Activated T-cell treated with anti-CD3 and anti-CD28 coated beads, Interleukin-2, amount 50 U/mL, for 24 hours (primary cell): ENCODE measurements at places on chromosomes 7 and 10.

DNA sequence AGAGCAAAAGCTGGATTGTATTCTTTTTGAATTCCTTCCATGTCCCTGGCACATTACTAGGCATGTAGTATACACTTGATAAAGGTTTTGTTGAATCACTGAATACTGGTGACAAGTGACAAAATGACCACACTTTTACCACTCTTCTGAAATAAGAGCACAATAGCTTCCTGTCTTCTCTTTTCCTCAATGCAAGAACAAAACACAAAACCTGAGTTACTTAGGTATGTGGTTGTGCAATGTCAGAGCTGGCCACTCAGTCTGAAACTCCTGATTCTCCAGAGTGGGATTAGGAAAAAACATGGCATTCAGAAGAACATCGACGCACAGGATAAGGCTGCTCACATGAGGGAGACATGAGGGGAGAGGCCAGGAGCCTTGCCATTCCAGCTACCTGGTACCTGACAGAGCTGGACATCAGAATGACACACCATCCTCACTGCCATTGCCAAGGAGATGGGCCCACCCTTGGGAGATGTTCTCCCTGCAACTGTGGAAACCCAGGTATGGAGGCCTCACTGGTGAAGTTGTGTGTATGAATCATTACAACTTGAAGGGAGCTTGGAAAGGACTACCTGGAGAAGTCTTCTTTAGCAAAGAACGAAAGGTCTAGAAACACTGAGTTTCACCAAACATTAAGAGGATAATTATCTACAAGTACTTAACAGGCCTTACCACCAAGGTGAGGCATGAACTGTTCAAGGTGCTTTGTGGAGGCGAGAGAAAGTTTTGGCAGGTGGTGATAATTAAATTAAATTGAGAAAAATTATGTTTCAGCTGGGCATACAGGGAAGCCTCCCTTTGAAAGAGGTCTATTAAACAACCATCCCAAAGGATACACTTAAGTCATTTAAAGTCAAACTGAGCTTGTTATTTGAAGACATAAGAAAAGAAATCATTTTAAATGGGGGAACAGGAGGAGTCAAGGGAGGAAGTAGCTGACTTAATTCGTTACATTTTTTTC, 246.5 kb upstream of the AOAH start:
- no peak for DNase-seq

GRCh38 chr7:144997512-144997911, 161.7 kb upstream of the TPK1 start:
- DNase-seq, result no peak

DNA sequence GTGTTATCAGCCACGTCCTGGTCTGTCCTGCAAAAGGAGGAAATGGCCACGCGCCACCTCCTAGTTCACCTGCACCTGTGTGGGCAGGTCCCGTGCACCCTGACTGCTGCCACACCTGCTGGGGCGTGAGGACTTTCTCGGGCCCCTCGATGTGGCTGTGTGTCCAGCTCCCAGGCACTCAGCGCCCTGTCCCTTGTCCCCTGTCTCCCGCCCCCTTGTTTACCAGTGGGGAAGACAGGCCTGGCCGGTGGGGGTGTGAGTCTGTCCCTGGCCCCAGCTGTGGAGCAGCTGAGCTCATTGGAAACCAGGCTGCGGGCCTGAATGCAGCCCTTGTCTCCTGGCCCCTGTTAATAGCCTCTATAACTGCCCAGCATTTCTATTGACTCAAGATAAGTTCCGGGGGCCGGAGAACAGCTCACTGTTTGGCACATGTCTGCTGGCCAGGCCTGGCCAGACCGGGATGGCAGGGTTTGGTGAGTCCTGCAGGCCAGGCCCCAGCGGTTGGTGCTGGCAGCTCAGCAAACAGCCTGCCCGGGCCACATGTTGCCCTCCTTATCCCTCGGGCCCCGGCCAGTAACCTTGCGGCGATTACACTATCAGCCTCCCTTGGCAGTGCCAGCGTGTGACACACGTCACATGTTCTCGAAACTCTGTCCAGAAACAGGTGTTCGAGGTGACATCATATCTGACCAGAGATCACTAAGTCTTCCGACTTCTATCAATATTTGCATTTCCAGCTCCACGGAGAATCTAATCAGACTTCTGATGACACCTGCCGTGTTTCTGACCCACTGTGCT, 52.1 kb downstream of the FOXL3 start:
- no peak for DNase-seq

GRCh38 chr10:68087685-68088401, 12.8 kb upstream of the HERC4 start:
- no peak for DNase-seq

DNA sequence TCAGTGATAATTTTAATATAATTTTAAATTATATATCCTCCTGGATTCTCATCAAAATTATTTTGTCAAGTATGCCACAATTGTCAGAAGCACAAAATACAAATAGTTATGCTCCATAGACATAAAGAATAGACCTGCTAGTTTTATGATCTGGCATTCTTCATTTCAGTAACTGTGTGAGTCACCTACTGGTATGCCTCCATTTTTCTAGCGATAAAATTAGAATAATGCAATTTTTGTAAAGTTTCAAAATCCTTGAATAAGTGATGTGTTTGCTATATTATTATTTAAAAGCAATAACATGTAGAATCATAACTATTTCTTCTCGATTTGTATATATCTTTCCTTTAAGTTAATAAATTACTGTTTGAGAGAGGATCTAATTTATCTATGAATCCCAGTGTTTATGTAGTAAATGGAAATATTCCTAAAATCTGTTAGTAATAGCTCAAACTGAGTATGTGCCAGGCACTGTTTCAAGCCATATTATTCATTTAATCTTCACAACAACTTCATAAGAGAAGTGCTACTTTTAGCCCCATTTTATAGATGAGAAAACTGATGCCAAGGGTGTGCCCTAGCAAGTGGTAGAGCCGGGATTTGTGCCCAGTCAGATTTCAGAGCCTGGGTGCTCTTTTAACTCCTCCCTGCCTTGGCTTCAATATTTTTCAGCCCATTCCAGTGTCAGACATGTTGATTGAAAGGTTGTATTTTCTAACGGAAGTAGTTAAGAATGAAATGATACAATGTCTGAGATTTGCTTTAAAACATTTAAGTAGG, 38.4 kb downstream of the NET1 start:
- no peak for DNase-seq
